ENCODE measurements at places on chromosomes 12 and 14. TPM values are rescaled to one million over a fixed set of nuclear protein-coding genes. Genes with fewer than 3 reads are reported as not detected.

DNA sequence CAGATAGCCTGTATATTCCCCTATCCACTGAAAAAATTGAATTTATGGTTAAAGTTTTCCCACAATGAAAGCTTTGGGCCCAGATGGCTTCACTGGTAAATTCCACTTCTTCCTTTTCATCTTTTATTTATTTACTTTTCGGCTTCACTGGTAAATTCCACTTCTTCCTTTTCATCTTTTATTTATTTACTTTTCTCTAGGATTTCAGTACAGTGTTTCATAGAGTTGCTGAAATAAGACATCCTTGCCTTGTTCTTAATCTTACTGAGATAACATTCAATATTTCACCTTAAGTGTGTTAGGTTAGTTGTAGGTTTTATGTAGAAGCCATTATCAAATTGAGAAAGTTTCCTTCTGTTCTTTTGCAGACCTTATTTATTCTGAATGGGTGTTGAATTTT, 18.9 kb upstream of the KLRG1 start:
- H3K36me3 ChIP-seq, result no peaks in the 10 kb centered on the region
- no peak for DNase-seq
- no peak overlapping the region for H3K4me3 ChIP-seq
- H3K27me3 ChIP-seq, result no peaks in the 10 kb centered on the region
- no peaks in the 10 kb centered on the region for H3K4me1 ChIP-seq

DNA sequence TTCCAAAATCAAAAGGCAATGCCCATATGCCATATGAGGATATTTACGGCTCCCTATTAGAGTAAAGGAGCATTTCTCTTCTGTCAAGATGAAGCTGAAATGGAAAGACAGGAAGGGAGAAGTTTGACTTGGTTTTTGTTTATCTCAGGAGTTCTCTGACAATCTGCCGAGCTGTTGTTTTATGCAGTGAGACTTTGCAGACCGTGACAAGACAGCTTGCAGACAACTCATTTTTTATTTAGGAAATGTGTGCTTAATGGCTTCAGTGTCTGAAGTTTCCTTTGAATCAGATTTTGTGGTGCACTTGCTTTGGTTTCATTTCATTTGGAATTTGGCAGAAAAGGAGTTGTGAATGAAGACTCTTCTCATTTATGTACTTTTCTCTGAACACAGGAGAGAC, 145.4 kb downstream of the C12orf50 start:
- H3K36me3 ChIP-seq, result no peaks in the 10 kb centered on the region
- H3K4me3 ChIP-seq, result no peak overlapping the region
- DNase-seq, result no peak
- H3K27ac ChIP-seq, result no peak overlapping the region

The WNT1 gene
- not detected for total RNA-seq

DNA sequence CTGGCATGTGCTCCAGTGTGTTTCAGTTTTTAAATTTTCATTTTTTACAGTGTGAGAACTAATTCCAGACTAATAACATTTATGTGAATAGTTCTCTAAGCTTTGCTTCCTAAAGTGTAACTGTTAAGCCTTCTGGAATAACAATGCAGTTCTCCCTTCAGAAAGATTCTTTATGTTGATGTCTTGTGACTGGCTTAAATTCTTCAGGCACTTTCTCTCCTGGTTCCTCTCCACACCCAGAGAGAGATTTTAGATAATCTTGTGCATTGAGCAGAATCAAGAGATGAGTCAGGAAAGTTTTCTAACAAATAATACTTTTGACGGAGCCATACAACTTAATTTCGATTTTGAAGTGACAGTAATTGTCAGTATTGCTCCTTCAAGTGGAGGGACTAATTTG, 118.5 kb downstream of the RAD51B start:
- DNase-seq, result no peak
- peaks cover 31% of the 10 kb centered on the region for H3K4me1 ChIP-seq
- H3K36me3 ChIP-seq, result no peaks in the 10 kb centered on the region
- H3K27ac ChIP-seq, result no peak overlapping the region
- H3K4me3 ChIP-seq, result no peak overlapping the region

The PROX2 gene
- total RNA-seq, result not detected

DNA sequence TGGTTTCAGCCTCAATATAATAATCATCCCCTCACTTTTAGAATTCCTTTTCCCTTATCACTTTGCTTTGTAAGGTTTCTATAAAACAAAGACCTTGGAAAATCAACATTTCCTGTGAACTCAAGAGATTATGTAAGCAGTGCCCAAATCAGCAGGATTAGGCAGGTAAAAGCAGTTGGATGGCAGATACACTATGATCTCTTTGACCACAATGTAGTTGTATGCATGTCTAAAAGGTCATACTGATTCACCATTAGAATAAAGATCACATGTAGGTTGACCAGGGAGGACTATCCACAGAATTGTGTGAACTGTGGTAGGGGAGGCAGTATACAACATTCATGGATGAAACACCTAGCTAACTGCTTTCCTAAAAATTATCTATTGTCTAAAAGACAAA, 57.5 kb downstream of the DENND5B start:
- H3K36me3 ChIP-seq, result no peaks in the 10 kb centered on the region
- no peak overlapping the region for H3K4me3 ChIP-seq
- DNase-seq, result no peak
- no peaks in the 10 kb centered on the region for H3K27me3 ChIP-seq

- H3K36me3 ChIP-seq, result peaks cover 11% of the 10 kb centered on the region
- DNase-seq, result no peak
- H3K27me3 ChIP-seq, result peaks cover 26% of the 10 kb centered on the region
- H3K4me3 ChIP-seq, result no peak overlapping the region
- H3K4me1 ChIP-seq, result no peaks in the 10 kb centered on the region
Observed at GRCh38 chr12:3046441-3047200, 30.6 kb upstream of the TSPAN9 start.

DNA sequence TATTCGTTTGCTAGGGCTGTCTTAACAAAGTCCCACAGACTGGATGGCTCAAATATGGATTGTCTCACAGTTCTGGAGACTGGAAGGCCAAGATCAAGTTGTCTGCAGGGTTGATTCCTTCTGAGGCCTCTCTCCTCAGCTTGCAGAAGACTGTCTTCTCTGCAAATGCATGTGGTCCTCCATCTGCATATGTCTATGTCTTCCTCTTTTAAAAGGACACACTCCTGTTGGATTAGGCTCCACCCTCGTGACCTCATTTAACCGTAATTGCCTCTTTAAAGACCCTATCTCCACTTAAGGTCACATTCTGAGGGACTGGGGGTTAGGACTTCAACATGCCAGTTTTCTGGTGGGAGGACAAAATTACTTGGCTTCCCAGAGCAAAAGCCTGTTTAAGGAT, 123.3 kb downstream of the SLC38A6 start:
- no peak for DNase-seq
- no peak overlapping the region for H3K4me3 ChIP-seq
- peaks cover 31% of the 10 kb centered on the region for H3K4me1 ChIP-seq
- peaks cover 28% of the 10 kb centered on the region for H3K36me3 ChIP-seq
- H3K27me3 ChIP-seq, result no peaks in the 10 kb centered on the region
- H3K27ac ChIP-seq, result peak overlapping the region; percentile 93

The ANO2 gene
- total RNA-seq, result not detected

The DPF3 gene
- total RNA-seq, result 9.6 TPM

DNA sequence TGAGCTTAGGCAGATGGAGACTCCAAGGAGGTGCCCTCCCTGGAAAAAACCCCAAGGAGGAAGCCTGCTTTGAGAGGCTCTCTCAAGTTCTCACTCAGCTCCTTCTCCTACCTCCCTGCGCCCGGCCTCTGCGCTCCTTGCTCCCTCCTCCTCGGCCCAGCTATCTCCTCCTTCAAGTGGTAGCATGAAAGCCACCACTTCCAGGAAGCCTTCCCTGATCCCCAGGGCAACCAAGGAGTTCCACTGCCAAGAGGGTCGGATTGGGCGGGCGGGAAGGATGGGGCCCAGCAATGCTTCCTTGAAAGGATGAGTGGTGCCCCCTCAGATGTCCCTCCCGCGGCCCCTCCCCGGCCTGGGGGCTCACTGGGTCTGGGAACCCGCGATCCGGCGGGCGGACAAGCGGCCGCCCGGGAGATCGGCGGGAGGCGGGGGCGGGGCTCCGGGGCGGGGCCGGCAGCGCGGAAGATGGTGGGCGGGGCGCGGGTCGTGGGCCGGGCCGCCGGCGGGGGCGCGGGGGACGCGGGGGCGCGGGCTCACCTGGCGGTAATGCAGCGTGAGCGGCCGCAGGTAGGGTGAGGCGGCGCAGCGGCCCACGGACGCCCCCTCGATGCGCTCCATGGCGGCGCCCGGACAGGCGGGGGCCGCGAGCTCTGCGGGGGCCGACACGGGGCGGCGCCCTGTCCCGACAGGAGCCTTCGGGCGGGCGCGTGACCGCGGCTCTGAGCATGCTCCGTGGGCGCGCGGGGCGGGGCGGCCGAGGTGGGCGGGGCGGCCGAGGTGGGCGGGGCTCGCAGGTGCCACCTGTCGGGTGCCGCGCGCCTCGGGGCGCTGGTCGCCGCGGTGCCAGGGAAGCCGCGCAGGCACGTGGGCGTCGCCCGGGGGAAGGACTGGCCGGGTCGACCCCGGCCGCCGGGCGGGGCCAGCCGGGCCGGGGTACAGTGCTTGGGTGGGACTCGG, at the start of gene NUDT14:
TSS of gene NUDT14 (minus strand) at position 721 of the 957 bp plus-strand sequence. CDS start at position 618, 103 bp downstream.
- H3K4me1 ChIP-seq, result peaks cover 9% of the 10 kb centered on the region
- peak within 1 kb of the TSS; percentile 61 for H3K4me3 ChIP-seq
- H3K27ac ChIP-seq, result no peak within 1 kb of the TSS
- peak; percentile 88 for DNase-seq
- H3K27me3 ChIP-seq, result peaks cover 30% of the 10 kb centered on the region
- H3K36me3 ChIP-seq, result peaks cover 19% of the 10 kb centered on the region

The TSPAN8 gene
- 289 TPM for total RNA-seq

DNA sequence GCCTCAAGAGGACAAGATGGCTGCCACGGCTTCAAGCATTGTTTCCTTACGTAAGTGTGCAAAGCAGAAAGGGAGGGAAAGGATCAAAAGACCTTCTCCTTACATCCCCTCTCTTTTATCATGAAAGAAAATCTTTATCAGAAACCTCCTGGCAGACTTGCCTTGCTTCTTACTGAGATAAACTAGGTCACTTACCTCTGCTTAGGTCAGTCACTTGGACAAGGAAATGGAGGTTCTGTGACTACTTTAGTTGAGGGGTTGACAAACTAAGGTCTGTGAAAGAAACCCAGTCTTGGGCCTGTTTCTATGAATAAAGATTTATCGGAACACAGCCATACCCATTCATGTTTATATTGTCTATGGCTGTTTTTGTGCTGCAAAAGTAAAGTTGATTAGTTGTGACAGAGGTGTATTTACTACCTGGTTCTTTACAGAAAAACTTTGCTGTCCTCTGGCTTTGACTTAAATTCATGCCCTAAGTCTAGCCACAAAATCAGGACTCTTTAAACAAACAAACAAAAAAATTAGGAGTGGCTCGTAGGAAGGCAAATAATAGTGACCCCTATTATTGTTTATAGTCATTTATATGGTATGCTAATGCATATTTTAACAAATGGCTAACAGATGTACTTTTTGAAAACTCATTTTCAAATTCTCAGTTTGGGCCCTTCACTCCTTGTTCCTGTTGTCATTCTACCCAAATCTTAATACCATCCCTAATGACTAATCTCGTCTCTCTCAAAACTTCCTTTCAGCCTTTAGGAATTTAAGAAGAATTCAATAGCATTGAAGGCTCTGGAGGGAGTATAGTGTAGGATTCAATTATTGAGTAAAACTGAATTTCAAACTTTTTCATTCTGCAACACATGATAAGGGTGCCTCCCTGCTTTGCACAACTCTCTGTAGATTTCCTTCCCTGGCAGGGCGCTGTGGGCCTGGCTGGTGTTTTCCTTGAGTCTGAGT, 42.0 kb upstream of the ATP2B1 start:
- H3K27me3 ChIP-seq, result no peaks in the 10 kb centered on the region
- H3K27ac ChIP-seq, result no peak overlapping the region
- no peaks in the 10 kb centered on the region for H3K36me3 ChIP-seq
- peaks cover 10% of the 10 kb centered on the region for H3K4me1 ChIP-seq
- no peak overlapping the region for H3K4me3 ChIP-seq
- no peak for DNase-seq

DNA sequence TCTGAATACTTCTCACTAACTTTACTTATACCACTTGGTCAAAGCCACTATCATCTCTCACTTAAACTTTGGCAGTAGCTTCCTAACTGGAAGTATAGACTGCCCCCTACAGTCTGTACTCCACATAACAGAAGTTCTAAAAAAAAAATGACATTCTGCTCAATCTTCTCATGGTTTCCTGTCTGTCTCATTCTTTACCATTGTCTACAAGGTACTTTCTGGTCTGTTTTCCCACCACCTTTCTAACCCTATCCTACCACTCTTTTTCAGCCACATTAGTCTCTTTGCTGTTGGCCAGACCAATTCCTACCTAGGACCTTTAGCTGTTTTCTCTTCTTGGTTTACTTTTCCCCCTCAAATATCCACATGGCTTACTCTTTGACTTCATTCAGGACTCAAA, 14.7 kb downstream of the CPSF6 start:
- DNase-seq, result no peak
- no peak overlapping the region for H3K4me3 ChIP-seq
- H3K36me3 ChIP-seq, result peaks cover 39% of the 10 kb centered on the region

DNA sequence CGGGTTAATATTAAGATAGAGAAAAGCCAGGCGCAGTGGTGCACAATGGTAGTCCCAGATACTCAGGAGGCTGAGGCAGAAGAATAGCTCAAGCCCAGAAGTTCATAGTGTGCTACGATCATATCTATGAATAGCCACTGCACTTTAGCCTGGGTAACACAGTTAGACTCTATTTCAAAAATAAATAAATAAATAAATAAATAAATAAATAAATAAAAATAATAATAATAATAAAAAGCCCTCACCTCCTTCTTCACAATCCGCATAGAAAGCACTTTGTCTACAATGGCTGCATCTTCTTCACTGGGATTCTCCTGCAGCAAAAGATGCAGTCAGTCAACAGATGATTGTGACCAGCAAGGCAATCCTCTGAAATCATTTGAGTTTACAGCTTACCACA, 31.5 kb upstream of the SUPT16H start:
- H3K27ac ChIP-seq, result no peak overlapping the region
- peaks cover 53% of the 10 kb centered on the region for H3K36me3 ChIP-seq
- no peaks in the 10 kb centered on the region for H3K4me1 ChIP-seq

DNA sequence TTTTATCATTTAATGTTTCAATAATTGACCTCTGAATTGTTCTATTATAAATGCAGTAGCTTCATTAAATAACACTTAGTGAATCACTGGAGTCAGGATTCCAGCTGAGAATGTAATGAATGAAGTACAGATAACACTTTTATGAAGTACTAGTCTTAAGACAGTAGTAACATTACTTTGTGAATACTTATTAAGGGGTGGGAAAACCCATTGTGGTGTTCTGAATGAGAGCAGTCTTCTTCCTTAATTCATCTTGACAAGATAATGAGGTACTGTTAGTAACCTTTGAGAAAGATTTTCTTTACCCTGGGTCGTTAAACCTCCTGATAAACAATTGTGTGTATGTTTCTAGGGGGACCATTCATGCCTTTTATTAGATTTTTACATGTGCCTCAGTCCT, 12.7 kb downstream of the NUP107 start:
- H3K27ac ChIP-seq, result no peak overlapping the region
- H3K4me1 ChIP-seq, result no peaks in the 10 kb centered on the region
- H3K36me3 ChIP-seq, result peaks cover 49% of the 10 kb centered on the region
- no peak overlapping the region for H3K4me3 ChIP-seq

- DNase-seq, result no peak
- H3K27me3 ChIP-seq, result no peaks in the 10 kb centered on the region
- no peaks in the 10 kb centered on the region for H3K36me3 ChIP-seq
- H3K4me1 ChIP-seq, result no peaks in the 10 kb centered on the region
Observed at GRCh38 chr14:35147711-35148110, 25.4 kb downstream of the PRORP start.
